ENCODE measurements at places on chromosomes 1 and 21.
A peak's percentile ranks its signal among the peaks of the same experiment; 100 is the strongest.

- DNase-seq, result no peak
Observed at GRCh38 chr1:90402893-90403849, 313.9 kb downstream of the BARHL2 start.

GRCh38 chr1:8424539-8425116 is 106.7 kb downstream of the SLC45A1 start:
- DNase-seq, result peak; percentile 18

GRCh38 chr1:183477986-183478781 is 5.9 kb downstream of the SMG7 start:
- DNase-seq, result no peak

GRCh38 chr1:47565092-47565491 is 127.2 kb downstream of the FOXD2 start:
- DNase-seq, result no peak

GRCh38 chr1:191696354-191696753 is 461.9 kb upstream of the RGS18 start:
- DNase-seq, result no peak

DNA sequence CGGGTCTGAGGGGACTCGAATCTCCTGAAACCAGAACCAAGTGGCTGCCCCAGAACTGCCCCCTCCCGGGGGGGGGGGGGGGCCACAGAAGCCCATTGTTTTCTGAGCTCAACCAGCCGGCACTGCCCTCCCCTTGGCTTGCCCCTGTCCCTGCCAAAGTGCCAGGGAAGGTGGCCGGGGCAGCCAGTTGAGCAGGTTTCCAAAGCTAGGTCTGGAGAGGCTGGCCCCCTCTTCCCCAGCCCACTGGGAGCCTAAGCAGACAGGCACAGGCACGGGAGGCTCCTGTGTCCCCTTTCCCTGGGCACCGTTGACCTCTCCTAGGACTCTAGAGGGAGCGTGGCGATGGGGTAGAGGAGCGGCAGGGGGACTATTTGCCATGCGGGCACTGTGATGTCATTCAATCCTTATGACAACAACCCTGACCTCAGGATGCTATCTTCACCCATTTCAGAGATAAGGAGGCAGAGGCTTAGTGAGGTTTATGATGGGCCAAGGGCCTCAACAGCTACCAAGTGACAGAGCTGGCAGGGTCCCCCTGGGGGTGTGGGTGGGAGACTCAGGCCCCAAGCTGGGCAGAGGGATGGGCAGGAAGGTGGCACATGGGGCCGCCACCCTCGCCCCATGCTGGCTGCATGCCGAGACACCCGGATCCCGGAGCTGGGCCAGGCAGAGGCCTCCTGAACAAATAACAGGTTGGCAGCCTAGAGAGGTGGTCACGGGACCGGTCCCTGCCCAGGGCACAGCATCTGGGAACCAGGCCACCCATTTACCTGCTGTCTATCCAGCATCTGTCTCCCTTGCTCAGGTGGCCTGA is 35.0 kb downstream of the RAP1GAP start:
- no peak for DNase-seq

GRCh38 chr1:15345705-15346345 is 63.9 kb upstream of the EFHD2 start:
- DNase-seq, result peak; percentile 28

DNA sequence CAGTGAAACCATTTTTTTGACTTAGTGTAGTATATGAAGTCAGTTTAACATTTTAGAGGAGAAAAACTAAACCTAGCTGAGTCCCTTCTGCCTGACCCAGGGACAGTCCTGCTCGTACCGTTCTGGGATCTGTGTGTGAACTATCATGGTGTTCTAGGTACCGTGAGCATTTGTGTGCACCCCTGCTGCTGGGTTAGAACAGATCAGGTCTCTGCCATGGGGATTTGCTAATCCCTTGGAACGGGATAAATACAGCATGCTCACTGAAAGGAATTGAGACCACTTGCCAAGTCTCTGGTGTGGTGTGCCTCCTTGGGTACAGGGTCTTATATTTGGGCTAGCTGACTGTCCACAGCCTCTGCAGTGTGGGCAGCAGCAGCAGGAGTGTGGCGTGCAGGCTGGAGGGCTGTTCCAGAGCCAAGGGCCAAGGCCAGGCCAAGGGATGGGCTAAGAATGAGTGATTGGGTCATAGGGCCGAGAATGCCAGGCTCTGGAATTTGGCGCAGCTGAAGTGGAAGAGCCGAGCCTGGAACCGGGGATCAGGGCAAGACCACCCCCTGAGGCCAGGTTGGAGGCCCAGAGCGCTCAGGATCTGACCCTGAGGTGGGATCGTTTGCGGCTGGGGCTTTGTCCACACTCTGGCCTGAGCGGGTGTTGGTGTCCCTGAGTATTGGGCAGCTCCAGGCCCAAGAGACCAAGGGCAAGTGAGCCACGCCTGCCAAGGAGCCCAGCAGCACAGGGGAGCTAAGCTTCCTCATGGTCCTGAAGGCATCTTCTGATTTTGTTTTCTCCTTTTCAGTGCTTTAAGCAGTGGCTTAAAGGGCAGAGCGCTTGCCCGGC is 66.3 kb downstream of the VPS26C start:
- no peak for DNase-seq

GRCh38 chr1:29391362-29391880 is 155.1 kb downstream of the PTPRU start:
- DNase-seq, result no peak

- DNase-seq, result no peak
Observed at GRCh38 chr1:167541610-167542009, 12.0 kb downstream of the CREG1 start.

GRCh38 chr1:209143916-209144315 is 439.6 kb upstream of the CAMK1G start:
- no peak for DNase-seq

- DNase-seq, result no peak
Observed at GRCh38 chr1:247293047-247293446, 37.2 kb downstream of the VN1R5 start.

DNA sequence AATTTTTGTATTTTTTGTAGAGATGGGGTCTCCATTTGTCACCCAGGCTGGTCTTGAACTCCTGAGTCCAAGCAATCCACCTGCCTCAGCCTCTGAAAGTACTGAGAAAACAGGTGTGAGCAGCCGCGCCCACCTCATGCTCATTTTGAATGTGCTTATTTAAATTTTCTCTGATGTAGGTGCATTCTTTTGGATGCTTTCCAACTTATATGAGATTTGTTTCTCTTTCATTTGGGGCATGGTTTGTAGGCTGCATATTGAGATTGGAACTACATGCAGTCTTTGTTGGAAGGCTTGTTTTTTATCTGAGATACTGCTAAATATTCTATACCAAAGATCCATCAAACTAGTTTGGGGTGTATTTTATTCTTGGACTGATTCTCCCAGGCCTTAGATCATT is 81.0 kb upstream of the IVNS1ABP start:
- DNase-seq, result no peak

DNA sequence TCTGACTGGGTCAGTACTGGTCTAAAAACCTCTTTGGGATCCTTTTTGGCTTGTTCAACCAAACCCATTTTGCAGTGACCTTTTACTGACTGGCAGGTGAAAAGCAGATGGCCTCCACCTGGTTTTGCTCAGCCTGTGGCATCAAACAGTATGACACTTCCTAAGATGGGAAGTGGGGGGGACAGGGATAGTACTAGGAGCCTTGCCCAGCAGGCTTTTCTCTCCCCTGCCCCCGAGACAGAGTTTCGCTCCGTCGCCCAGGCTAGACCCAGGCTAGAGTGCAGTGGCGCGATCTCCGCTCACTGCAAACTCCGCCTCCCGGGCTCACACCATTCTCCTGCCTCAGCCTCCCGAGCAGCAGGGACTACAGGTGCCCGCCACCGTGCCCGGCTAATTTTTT is 18.3 kb downstream of the INTS3 start:
- DNase-seq, result no peak

- DNase-seq, result no peak
Observed at GRCh38 chr1:11622398-11622797, 31.8 kb downstream of the FBXO2 start.

DNA sequence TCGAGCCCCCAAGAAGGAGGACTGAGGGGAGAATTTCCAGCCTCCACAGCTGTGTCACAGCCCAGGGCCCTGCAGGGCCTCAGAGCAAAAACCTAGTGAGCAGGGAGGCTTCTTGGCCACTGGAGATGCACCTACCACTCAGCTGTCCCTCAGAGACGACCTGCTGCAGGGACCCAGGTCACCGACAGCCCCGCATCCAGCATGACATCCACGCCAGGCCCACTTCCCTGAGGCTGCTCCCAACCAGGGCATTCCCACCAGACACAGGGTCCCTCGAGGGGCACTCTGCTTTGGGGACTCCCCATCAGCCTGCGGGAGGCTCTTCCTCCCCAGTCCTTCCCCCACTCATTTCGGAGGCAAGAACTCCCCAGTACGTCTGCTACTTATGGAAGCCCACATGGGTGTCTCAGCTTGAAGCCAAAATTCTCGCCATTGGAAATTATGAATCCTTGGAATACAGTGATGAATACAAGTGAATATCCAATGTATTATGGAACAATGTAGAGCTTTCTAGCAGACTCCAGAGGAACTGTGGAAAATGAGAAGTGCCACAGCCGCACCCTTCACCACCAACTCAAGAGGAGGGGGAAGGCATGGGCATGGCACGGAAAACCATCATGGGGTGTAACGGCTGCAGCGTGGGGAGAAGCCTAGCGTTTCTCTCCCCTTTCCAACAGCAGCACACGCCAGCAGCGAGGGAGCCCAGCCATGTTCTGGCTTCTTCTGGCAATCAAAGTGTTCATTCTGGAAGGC is 6.9 kb downstream of the TFF3 start:
- DNase-seq, result no peak

All from activated T-cell treated with anti-CD3 and anti-CD28 coated beads for 1 hour (primary cell).